ENCODE measurements at places on chromosomes 1 and 21.

DNA sequence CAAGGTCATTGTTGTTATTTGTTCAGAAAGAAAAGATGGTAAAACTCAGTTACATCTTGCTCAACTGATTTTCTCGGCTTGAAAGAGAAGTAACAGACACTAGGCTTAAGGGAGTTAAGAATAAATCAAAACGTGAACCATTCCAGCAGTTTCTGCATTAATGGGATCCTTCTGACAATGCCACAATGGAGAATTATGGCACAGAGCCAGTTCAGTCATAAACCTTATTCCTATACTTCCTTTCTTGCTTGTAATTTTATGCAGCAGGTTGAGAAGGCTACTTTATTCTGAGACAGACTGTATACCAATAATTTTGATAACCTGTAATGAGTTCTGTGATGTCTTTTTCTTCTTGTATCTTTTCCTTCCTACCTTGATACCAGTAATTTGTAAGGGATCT, 167.0 kb downstream of the C1orf21 start:
- no peak for DNase-seq

DNA sequence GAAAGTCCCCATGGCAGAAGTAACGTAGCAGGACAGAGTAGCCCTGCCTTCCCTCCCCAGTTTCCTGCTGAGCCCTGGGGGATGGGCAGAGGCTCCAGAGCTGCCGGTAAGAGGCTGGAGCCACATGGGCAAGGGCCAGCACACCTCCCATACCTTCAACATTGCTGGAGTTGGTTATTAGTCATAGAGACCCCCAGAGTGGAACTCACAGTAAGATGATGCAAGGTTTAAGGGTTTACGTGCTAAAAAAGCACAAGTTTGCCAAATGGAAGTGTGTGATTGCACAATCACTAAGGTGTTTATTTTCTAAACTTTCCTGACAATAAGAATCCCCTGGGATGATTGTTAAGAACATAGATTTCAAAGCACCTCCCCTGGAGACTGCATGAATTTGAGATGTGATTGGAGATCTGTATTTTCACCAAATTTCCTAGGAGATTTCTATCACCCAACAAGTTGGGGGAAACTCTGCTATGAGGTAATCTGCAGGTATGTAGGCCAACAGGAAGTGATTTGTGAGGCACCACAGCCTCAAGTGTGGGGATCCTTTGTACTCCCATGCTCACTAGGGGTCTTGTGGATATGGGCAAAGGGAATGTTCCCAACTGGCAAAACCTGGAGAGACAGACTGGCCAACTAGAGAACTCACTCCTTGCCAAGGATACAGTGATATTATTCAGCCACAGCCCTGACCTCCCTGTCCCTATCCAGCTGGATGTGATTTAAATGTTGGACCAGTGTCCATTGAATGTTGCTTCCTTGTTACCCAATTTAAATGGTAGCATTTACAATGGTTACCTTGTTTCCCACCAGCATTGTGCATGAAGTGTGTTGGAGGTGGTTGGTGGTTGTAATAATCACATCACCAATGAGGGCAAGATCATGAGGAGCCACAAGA, 37.1 kb upstream of the CSF1 start:
- DNase-seq = no peak

GRCh38 chr1:223553957-223554356, 111.5 kb downstream of the CAPN8 start:
- no peak for DNase-seq

GRCh38 chr1:56501888-56502287, 77.5 kb downstream of the PLPP3 start:
- no peak for DNase-seq

DNA sequence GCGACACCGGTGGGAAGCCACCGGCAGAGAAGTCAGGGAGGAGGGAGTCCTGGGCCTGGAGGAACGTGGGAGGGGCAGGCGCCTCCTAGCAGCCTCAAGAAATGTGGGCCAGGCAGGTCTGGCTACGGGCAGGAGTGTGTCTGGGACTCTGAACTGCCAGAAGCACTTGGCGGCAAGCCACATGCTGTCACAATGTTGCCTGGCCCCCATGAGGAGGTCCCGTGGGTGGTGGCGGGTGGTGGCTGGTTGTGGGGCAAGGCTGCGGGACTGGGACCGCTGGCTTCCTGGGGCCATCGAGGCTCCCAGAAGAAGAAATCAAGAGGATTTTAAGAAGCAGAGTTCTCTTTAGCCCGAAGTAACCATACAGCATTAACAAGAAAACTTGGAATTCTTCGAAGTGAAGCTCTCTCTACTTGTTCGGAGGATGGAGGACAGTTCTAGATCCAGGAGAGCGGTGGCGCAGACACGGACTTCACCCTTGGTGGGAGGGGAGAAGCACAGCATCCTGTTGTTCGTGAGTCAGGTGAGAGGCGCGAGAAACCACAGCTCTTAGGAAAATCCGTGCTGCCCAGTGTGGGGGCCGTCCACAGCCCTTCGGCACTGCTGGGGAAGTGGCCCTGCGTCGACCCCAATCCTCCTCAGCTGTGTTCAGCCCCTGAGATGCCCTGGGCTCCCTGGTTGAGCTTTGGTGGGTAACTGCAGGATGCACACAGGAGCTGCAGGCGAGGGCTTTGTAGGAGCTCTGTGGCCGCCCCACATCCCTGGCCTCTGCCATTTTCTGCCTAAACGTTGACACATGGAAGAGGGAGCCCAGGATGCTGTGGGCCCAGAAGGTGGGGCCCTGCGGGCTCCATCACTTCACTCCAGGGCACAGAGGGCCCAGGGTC, 12.4 kb downstream of the SKI start:
- DNase-seq = no peak

DNA sequence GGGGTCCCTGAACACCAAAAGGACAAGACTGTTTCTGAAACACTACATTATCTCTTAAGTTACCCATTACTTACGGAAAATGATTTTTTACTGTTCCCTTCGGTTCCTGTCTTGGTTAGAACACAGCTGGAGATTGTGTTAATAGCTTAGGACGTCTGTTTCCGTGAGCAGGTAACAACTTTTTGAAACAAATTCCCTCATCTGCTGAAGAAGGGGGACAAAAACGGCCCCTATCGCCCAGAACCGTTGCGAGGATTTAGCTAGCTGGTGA, 67.8 kb downstream of the SLC35A3 start:
- DNase-seq = no peak

- DNase-seq = no peak
These were observed 200.7 kb downstream of the KCNT2 start for GRCh38 chr1:196407358-196408051.

DNA sequence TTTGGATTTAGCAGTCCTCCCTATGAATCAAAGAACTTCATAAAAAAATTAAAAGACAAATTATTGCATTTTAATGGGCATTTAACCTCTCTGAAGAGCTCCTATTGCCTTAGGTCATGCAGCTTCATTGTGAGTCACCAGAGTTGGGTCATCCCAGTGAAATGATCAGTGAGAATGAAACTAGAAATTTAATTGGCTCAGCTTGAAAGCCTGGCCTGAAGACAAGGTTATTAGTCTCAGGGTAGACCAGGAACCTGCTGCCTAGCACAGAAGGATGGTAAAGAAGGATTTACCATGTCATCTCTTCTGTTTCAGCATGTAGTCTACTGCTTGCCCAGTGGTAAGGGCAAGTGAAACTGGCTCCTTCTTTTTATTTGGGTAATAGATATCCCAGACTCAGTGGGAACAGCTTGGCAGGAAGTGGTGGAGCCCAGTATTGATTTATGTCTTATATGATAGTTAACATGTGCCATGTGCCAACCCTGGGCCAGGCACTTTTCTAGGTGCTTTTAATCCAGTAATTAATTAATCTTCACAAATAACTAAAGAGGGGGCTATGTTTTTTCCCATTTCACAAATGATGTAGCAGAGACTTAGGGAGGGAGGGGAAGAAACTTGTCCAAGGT, 23.6 kb downstream of the LAMC2 start:
- DNase-seq = no peak

- DNase-seq = peak; percentile 33
These were observed 4.8 kb downstream of the TCHH start for GRCh38 chr1:152110365-152110859.

DNA sequence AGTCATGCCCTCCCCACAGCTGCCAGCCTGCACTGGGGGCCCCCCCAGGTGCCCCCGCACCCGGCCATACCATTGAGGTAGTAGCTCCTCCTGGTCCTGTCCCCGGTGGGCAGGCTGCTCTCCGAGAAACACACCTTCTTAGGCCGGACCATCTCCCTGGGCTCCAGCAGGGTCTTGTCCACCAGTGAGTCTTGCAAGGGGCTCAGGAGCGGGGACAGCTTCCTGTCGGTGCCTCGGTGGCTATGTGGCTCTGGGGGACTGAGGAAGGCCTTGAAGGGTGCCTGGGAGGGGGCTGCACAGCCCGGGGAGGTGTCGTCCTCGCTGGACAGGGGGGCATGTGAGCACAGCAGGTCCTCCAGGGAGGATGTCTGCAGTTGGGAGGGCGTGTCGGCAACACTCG, 12.9 kb upstream of the FTCD start:
- DNase-seq = no peak

GRCh38 chr1:24739241-24739640, 6.0 kb upstream of the CLIC4 start:
- DNase-seq = no peak

GRCh38 chr1:10532362-10532761, 57.6 kb downstream of the PEX14 start:
- DNase-seq = no peak

- no peak for DNase-seq
These were observed 166.5 kb downstream of the LMO4 start for GRCh38 chr1:87495147-87495546.

DNA sequence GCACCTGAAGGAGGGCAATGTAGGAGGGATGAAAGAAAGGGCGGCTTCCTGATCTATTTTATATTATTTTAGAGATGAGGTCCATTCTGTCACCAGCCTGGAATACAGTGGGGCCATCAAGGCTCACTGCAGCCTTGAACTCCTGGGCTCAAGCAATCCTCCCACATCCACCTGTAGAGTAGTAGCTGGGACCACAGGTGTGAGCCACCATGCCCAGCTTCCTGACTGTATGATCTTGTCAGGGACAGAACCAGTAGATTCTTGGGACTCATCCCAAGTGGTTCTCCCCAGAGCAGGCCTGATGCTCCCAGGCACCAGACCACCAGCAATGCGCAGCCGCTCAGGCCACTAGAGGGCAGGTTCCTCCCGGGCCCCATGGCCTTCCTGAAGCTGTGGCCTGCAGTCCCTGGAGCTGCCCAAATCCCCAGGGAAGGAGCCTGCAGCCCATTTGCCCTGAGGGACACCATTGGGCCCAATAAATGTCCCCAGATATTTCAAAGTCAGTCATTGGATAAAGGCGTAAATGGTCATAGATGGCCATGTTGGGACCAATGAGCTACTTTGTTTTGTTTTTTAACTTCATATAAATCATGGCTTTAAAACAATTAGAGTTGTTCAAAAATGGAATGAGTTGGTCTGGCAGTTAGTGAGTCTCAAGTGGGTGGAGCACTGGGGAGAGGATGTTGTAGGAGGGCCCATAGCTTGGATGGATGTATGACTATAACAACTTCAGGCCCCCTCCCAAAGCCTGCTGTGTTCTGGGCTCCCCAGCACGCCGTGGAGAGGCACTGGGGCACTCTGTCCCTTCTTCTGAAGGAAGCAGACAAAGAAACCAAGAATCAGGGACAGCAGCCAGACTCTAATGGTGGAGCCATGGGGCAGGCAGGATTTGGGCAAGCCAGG, 44.7 kb upstream of the GOLT1A start:
- peak; percentile 52 for DNase-seq

DNA sequence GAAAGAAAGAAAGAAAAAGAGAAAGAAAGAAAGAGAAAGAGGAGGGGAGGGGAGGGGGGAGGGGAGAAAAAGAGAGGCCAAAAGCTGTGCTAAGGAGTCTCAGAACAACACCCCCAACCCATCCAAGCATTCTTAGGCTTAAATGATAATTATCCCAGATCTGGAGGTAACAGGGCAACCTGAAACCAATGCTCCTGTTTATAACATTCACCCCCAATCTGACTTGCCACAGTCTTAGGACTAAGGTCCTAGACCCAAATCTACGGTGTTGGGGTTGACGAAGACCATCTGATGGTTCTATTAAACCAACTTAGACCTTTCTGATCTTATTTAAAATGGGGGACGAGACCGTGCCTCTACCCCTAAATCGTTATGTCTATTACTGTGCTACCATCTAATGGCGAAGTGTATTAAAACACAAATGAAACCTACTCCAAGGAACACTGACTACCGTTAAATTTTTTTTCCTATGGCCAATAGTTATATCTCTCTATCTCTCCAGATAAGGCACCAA, 119.3 kb upstream of the CDC42BPA start:
- DNase-seq = no peak

DNA sequence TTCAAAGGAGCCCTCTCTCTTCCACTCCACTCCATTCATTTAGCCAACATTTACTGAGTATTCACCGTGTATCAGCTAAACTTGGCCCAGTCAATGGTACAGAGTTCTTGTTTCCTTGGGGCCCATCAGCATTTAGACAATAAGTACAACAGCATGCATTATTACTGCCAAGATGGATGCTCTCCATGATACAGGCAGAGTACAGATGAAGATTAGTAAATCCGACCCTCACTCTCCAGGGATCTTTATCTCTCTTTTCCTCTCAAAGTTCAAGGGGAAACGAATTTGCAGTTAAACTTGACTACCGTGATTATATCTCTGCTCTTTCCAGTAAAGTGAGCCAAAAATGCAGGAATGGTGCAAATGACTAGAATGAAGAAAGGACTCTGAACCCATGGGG, 184.6 kb upstream of the DUSP10 start:
- no peak for DNase-seq

- DNase-seq = no peak
These were observed 7.8 kb upstream of the CD46 start for GRCh38 chr1:207744000-207744534.

DNA sequence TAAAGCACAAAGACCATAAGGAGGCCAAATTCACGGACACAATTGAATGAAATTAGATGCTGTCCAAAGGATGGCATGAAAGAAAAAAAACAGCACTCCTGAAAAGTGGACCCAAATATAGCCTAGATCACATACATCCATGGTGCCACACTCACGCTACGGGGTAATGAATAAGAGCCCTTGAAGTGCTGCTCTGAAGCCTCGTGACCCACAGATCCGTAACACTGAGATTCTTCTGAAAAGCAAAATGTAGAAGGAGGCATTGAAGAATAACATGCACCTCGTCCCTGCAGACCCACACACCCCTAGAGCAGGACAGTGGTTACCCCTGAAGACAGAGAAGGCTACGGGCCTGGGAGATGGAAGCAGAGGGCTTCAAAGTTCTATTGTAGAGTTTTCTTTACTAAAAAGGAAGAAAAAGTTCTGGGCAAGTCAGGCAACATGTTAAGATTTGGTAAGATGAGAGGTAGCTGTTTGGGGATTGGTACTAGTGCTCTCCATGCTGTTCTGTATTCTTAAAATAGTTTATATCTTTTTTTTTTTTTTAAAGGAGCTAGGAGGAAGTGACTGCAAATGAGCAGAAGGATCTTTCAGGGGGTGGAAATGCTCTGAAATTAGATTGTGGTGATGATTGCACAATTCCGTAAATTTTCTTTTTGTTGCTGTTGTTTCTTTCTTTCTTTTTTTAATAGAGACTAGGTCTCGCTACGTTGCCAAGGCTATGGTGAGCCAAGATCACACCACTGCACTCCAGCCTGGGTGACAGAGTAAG, 4.1 kb upstream of the ITGB2 start:
- peak; percentile 19 for DNase-seq

Data from CD8-positive, alpha-beta T cell (primary cell).